ENCODE measurements at places on chromosomes 16 and 17.
A peak's percentile ranks its signal among the peaks of the same experiment; 100 is the strongest.

DNA sequence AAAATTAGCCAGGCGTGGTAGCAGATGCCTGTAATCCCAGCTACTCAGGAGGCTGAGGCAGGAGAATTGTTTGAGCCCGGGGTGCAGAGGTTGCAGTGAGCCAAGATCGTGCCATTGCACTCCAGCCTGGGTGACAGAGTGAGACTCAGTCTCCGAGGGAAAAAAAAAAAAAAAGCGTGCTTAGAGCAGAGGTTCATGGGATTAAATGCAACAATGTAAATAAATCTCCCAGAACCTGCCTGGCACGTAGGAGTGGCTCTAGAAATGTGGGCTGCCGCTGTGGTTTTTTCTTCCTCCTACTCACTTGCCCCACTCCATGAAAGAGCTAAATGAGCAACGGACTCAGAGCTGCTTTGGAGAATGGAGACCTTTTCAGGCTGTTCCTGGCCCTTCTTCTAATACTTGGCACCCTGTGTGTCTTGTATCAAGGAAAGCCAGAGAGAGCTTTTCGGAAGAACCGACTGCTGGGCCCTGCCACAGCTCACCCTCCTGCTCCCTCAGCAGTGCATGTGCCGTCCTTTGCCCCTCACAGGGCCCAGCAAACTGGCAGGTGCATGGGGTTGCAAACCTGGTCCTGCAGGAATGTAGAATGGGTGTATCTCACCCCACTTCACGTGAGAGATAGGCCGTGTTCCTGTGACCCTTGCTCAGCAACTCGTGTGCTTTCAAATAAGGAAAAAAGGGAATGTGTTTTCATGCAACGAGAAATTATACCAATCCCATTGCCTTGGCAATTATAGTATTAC, 52.0 kb downstream of the LDHD start:
- DNase-seq, result peak; percentile 61

- DNase-seq, result no peak
These were observed 1.4 kb downstream of the ALDOA start for GRCh38 chr16:30066761-30067583.

DNA sequence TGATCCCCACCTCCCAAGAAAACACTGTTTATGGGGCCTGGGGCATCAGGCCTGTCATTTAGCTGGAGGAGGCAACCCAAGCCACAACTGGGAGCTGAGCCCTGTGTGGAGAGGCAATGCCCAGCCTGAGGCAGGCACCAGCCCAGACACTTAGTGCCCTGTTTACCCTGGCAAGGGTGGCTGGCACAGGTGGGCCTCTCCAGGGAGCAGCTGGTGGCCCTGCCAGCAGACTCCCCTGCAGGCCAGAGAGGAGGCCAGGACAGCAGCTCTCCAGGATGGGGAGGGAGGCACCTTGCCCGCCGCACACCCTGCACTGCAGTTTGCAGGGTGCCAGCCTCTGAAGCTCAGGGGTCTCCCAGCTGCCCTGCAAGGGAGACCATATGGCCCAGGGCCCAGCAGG, 9.1 kb upstream of the TMEM92 start:
- DNase-seq, result no peak

GRCh38 chr16:77562497-77562896, 127.7 kb upstream of the ADAMTS18 start:
- DNase-seq, result no peak

DNA sequence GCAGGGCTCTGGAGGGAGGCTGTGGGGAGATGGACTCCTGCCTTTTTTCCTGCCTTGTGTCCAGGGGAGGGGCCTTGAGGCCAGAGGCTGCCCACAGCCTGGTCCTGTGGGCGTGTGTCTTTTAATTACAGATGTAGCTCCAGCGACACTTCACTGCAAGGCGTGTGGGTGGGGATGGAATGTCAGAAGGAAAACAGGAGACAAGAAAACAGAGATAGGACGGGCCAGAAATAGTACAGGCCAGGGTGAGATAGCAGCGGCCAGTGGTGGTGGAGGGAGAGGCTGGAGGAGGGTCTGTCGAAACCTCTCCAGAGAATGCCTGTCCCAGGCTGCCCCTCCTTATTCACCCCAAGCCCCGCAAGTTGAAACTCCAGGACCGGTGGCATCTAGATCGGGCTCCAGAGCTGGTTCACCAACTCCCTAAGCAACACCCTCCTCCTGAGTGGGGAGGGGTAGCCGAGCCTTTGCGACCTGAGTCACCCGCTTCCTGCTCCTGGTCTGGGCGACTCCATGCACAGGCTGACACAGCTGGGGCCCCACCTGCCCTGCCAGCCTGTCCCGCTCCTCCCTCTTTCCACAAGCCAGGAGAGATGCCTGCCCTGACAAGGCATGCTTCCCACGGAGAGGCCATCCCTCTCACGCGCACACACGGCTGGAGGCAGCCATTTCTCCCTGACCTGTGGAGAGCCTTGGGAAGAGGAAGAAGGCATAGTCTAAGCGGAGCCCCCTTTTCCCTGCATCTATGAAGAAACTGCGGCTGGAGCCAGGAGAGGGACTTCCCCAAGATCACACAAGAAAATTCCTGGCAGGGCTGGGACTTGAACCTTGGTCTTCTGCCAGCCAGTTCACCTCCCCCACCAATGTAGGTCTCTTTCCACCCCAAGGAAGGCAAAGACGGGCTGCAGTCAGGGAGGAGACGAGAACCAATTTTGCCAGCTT, 6.6 kb upstream of the JUP start:
- DNase-seq, result peak; percentile 28

GRCh38 chr17:38421171-38421841, 7.0 kb upstream of the ARHGAP23 start:
- no peak for DNase-seq

DNA sequence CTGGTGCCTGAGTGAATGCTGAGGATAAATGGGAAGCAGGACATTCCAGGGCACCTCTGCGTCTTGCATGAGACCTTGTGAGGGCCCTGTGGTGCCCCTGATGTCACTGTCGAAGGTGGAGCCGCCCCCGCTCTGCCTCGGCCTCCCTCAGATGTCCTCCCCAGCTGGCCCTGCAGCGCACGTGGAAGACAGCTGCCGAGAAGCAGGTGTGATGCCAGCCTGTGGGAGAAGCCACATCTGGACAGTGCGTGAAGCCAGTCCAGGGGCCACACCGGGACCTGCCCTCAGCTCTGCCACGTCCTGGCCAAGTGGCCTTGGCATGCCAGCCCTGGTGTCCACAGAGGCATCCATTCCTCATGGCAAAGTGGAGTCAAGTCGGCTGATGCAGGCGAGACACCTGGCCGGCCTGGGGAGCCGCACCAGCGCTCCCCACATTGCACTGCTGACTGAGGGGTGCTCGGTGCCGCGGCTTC, 21.6 kb upstream of the METRNL start:
- no peak for DNase-seq

DNA sequence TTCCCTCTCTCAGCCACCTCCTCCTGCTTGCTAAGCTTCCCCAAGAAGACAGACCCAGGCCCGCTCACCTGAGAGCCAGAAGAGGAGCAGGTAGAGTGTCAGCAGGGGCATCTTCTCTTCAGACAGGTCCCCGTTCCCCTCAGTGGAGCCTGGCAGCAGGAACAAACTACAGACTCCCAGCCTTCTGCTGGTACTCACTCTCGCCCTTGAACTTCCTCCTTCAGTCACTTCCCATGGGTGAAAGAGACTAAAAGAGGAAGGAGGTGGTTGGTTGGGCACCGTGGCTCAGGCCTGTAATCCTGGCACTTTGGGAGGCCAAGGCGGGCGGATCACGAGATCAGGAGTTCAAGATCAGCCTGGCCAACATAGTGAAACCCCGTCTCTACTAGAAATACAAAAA, at the start of gene CD300LF:
Gene CD300LF, minus strand, starts transcription at position 168 of the 400 bp plus-strand sequence. Its CDS starts 57 bp downstream, at position 111.
- peak; percentile 76 for DNase-seq

DNA sequence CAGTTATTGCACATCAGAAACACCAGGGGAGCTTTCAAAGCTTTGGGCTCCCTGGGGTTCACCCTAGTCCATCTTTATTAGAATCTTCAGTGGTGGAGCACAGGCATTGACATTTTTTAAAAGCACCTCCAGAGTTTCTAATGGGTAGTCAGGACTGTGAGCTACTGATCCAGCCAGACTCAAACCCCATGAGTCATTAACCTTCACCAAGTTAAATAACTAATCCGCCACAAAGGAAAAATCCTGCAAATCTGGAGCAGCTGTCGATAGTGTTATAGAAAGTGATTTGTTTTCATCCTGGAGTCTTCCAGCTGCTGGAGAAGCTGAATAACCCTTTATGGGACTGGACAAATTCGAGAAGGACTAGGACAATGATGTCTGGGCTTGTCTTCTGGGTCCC, 93.2 kb upstream of the PIRT start:
- no peak for DNase-seq

- DNase-seq, result peak; percentile 81
These were observed at the start of gene MPG for GRCh38 chr16:77807-78443. Gene MPG, plus strand, starts transcription at chr16:78225. Its CDS starts 85 bp downstream, at chr16:78310.

DNA sequence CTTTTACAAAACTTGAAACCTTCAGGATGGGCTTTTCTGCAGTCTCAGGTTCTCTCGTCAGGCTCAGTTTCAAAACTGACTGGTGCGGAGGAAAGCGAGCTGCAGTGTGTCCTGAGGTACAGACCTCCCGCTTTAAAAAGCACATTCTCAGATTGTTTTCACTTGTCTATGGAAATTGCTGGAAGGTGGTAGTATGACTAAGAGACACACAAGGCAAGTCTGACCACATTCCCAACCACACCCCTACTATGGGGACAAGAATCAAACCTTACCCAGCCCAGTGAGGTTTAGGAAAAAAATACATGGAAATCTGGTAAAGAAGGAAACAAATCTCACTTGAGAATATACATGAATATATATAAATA, 18.2 kb downstream of the SRP68 start:
- DNase-seq, result no peak

DNA sequence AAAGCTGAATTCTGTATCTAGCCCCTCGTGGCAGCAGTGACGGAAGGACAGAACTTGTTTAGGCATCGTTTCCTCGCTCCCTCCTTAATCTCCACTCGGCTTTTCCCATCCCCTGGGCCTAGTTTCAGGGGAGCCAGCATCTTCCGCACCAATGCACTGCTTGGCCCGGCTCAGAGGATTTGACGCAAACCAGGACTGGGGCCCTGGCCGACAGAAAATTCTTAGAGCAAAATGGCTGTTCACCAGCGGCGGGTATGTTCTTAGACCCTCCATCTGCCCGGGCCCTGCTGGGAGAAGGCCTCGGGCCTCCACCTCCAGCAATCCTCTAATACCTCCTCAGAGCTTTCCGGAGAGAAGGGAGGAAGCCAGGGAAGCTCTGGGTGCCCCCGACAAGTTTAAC, 54.6 kb downstream of the TBC1D16 start:
- no peak for DNase-seq

DNA sequence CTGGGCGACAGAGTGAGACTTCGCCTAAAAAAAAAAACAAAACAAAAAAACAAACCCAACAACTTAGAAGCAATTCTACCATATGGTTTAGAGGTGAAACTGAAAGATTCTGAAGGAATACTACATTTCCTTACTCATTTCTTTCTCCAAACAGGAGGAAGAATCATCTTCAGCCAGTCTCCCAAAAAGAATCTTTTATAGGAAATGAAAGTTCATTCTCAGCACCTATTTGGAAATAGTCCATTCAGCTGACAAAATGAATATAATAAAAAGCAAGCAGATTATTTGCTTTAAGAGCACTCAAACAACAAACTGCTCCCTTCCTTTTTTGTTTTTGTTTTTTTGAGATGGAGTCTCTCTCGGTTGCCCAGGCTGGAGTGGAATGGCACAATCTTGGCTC, 17.7 kb downstream of the GRB2 start:
- DNase-seq, result no peak

- DNase-seq, result no peak
These were observed 11.2 kb downstream of the CORO6 start for GRCh38 chr17:29611351-29612093.

GRCh38 chr16:50372611-50373344, 4.0 kb upstream of the BRD7 start:
- DNase-seq, result no peak

- no peak for DNase-seq
These were observed 390.1 kb downstream of the ZFHX3 start for GRCh38 chr16:72657791-72658190.

DNA sequence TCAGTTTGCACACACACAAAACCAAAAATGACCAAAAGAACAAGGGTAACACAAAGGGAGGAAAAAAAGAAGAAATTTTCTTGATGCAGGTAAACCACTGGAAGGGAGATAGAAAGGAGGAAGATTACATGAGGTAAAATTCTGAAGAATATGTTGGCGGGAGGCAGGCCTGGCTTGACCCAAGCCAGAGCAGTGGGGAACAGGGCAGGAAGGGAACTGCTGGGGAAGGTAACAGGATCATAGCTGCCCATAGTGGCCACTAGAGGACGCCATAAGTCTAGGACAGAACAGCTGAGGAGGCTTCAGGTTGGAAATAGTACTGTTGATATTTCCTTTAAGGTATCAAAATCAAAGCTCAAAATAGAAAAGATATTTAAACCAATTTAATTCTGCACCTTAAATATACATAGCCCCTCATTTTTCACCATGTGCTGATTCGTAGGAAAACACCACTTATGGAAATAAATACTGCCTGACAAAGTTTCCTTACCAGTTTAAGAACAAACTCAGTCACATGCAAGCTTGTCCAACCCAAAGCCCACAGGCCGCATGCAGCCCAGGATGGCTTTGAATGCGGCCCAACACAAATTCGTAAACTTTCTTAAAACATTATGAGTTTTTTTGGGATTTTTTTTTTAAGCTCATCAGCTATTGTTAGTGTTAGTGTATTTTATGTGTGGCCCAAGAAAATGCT, 15.5 kb downstream of the VPS35 start:
- peak; percentile 45 for DNase-seq

- DNase-seq, result no peak
These were observed 593 bp downstream of the SLC38A7 start for GRCh38 chr16:58684001-58684353.

GRCh38 chr16:89395150-89396142, 94.9 kb downstream of the ANKRD11 start:
- DNase-seq, result no peak

GRCh38 chr17:67569015-67569451, 148.7 kb upstream of the NOL11 start:
- DNase-seq, result no peak

DNA sequence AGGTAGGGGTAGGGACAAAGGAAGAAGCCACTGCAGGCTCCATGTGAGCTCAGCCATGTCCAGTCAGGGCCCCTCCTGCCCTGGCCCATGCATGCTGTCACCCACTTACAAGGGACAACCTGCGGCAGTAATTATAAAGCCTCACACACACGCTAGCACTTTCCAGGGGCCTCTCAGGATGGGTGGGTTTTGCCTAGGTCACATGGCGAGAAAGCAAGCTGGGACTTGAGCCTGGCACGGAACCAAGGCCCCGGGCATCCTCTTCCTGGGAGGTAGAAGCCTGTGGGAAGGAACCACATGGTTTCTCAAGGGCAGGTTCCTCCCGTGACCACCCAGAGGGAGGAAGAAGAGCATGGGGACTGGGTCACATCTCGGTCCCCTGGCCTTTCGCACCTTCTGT, 7.0 kb downstream of the ZNF319 start:
- DNase-seq, result no peak

DNA sequence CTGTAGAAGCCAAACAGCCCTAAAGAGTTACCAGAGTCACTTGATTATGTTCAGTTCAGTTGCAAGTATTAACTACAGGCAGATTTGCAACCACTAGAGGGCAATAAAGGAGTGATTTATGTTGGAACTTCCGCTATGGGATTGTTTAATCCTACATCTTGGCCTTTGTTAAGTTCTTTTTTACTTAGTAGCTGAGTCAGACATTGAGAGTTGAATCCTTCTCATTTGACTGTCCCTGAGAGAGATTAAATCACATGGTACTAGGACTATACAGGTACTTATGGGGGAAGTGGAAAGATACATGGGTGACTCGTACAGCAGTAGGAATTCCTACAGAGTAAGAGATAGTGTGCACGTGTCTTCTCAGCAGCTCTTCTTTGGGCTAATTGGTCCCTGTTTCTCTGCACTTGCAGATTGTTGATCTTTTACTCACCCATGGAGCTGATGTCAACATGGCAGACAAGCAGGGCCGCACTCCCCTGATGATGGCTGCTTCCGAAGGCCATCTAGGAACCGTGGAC, 40.3 kb downstream of the CYB561 start:
- peak; percentile 39 for DNase-seq

Measured in GDM1 (cell line).